ENCODE measurements at places on chromosomes 2 and 18.

DNA sequence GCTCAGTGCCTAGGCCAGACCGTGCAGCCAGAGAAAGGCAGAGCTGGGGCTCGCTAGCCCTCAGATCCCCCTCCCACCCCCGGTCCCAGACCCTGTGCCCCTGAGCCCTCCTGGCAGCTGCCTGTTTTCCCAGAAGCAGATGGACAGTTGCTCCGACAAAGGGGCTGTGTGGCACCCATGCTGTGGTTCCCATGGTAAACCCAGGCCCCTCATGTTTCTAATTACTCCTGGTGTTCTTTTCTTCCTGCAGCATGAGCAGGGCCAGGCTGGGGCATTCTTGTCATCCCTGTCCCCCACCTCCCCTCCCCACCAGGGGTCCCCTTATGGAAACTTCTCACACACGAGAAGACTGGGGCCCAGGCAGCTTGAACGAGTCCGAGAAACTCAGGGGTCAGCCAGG, 269.6 kb downstream of the HAUS1 start:
- no peak for DNase-seq

- no peak for DNase-seq
Observed at GRCh38 chr2:196482119-196483065, 157.1 kb upstream of the CCDC150 start.

GRCh38 chr18:13267431-13267873, 48.9 kb downstream of the LDLRAD4 start:
- DNase-seq: no peak

- peak; percentile 89 for DNase-seq
Observed at GRCh38 chr2:42141687-42142546, 27.2 kb upstream of the EML4 start.

DNA sequence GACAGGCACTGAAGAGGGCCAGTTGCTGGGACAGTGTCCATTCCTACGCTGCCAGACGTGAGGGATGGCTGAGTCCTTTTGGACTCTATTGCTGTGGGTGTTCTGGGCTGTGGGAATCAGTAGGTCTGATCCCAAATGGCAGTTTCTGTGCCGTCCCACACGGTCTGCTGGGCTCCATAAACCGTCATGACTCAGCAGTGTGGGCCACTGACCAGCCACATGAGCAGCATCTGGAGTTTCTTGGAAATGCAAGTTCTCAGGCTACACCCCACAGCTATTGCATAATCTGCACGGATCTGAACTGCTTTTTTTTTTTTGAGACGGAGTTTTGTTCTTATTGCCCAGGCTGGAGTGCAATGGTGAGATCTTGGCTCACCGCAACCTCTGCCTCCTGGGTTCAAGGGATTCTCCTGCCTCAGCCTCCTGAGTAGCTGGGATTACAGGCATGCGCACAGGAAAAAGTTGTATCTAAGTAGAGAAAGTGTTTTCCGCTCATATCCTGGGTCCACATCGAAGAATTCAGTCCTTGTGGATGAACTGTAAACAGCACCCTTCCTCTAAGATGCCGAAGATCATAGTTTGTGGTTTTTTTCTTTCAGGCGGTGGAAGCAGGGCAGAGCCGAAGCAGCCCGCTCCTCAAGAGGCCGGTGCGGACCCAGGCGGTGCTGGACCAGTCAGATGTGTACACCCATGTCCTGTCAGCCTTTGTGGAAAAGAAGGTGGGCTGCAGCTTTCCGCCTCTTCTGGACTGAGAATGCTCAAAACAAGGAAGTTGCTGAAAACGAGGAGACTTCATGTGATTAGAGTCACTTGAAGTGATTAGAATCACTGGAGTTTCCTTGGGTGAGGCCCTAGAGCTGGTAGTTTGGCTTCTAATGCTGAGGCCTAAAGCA, 25.5 kb downstream of the RMC1 start:
- peak; percentile 97 for DNase-seq
